Spinal cord (tissue), 10 donors: ENCODE measurements at places on chromosomes 6 and 20. TPM values are rescaled to one million over a fixed set of nuclear protein-coding genes. Genes with fewer than 3 reads are reported as not detected.

- no peak for DNase-seq
Measured at GRCh38 chr20:15656124-15656523, 917.1 kb downstream of the KIF16B start.

DNA sequence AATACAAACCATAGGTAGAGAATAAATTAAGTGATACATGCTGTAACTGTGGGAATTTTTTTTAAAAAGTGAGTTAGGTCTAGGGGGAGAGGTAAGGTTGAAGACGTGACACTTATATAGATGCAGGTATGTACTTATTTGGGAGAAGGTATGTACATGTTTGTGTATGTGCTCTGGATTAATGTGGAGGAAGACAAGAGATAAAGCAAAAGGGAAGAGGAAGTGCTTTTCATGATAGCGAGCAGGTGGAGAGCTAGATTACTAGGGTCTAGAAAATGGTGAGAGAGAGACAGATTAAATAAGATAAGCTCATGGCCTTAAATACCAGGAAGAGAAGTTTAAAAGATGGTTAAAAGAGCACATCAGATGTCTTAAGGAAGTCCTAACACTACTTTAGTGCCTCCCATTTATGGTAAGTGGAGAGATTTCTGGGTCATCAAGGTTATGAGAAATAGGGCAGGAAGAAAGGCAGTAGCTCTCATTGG, 92.5 kb downstream of the MAN1A1 start:
- DNase-seq, result no peak

DNA sequence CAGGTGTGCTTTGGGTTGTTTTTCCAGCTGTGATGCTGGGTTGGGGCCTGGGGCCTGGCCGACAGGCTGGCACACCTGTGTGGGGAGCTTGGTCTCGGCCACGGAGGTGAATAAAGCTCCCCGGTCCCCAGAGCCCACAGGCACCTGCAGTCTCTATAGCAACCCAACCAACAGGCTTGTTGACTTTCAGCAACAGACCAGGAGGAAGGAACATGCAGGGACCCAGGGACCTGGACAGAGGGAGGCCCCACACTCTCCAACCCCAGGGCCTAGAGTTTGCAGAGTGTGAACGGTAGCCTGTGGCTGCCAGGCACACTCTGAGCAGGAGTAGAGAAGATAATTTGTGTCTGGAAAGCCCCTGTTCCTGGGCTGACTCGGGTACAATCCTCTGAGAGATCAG, 14.6 kb upstream of the SYNJ2 start:
- no peak for DNase-seq

DNA sequence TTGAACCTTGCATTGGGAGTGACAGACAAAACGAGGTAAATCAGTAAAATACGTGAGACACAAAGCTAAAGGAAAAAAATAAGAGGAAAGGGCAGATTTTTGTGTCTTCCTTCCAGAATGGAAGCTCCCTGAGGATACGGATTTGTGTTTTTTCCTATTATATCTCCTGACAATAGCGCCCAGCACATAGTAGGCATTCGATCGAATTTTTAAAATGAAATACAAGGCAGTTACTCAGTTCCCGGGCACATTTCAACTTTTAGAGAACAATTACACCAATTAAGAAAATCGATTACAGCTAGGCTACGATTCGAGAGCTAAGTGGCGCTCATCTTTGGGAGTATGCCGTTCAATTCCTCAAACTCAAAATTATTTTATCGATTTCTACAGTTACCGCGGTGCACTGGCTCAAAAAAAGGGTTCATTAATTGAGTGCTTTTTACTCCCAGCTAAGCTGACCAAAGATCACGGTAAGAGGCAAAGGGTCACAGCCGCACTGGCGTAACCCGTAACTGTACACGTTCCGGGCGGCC, 443 bp downstream of the RMND1 start:
- DNase-seq, result no peak

DNA sequence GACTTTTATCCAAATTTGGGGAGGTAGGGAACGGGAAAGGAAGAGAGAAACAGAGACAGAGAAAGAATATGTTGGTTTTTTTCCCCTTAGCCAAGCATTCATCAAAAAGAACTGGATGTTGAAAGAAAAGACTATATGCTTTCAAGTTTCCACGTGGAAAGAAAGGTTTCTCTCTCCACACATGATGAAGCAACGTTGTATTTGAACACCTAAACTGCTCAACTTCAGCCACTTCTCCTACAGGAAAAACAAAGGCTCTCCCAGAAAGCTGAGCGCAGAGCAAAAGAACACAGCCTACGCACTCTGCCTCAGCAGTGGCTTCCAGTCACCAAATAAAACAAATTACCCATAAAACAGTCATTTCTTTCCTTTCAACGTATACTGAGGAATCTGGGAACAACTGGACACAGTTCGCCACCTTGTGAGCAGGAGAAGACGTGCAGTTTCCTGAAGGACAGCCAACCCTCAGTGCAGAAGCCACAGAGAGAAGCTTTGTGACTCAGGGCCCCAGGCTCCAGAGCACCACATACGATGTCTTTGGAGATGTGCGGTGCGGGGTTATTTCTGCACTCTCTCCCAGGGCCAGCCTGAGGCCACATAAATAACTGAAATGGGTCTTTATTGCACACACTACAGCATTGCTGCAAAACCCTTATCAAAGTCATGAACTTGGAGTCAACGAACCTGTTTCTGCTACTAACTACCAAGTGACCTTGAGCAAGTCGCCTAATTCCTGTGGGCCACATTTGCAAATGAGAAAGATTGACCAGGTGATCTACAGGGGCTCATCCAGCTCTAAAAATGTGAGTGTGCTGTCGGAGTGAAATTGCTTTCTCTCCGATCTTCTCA, 10.1 kb downstream of the IL17F start:
- peak; percentile 10 for DNase-seq

- DNase-seq, result no peak
Measured at GRCh38 chr6:7163661-7164071, 55.9 kb downstream of the RREB1 start.

- DNase-seq, result no peak
Measured at GRCh38 chr6:41021832-41022231, 17.2 kb downstream of the UNC5CL start.

GRCh38 chr20:18092890-18093289, 35.2 kb upstream of the OVOL2 start:
- DNase-seq, result no peak

- DNase-seq, result no peak
Measured at GRCh38 chr6:17120019-17120418, 18.2 kb downstream of the STMND1 start.

DNA sequence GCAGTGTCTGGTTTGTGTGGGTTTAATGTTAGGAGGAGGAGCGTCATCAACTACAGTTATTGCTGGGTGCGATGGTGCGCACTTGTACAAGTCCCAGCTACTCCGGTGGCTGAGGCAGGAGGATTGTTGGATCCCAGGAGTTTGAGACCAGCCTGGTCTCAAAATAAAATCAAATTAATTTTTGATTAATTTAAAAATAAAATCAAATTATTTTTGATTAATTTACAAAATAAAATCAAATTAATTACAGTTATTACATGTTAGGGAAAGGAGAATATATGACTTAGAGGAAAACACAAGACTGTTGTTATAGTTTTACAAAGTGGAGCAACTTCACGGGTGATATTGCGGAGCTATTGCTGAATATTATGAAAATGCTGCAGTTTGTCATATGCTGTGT, 34.7 kb upstream of the ADGRF5 start:
- DNase-seq, result no peak

GRCh38 chr6:54003316-54003715, 107.9 kb upstream of the MLIP start:
- DNase-seq, result no peak

- peak; percentile 52 for DNase-seq
Measured at GRCh38 chr20:15875446-15875845, 697.8 kb downstream of the KIF16B start.

DNA sequence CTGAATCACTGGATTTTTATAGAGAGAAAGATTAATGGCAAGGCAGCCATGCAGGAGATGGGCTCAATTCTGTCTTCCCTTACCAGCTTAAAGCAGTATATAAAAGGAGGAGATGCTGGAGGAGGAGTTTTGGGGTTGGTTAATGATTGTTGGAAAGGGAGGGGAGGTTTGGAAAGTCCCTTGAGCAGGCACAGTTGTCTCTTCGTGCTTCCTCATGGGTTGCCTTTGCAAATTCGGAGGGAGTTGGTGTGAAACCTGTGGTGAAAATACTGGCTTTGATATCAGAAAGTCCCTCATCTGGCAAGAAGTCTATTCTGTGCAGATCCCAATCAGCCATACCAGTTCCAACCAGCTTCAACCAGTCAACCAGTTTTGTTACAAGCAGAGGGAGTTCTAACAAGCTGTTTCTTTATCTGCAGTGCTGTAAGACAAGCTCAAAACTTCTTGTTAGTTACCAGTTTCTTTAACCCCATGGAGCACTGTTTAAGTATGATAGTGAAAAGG, 107.0 kb downstream of the HIVEP1 start:
- no peak for DNase-seq

GRCh38 chr6:73329201-73329600, 24.9 kb downstream of the DPPA5 start:
- DNase-seq, result no peak

DNA sequence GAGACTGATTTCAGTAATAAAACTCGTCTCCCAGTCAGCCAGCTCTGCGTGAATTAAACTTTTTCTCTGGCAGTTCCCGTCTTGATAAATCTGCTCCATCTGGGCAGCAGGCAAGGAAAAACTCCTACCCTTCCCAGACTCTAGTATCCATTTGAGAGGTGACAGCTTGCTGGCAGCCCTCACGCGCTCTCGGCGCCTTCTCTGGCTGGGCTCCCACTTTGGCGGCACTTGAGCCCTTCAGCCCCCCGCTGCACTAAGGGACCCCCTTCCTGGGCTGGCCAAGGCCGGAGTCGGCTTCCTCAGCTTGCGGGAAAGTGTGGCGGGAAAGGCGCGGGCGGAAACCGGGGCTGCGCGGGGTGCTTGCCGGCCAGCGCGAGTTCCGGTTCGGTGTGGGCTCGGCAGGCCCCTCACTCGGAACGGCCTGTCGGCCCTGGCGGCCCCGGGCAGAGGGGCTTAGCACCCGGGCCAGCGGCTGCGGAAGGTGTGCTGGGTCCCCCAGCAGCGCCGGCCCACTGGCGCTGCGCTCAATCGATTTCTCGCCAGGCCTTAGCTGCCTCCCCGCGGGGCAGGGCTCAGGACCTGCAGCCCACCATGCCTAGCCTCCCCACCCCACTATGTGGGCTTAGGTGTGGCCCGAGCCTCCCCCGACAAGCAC, 21.8 kb upstream of the GMPR start:
- DNase-seq, result peak; percentile 31

GRCh38 chr6:139354189-139354588, 20.3 kb downstream of the CITED2 start:
- no peak for DNase-seq

DNA sequence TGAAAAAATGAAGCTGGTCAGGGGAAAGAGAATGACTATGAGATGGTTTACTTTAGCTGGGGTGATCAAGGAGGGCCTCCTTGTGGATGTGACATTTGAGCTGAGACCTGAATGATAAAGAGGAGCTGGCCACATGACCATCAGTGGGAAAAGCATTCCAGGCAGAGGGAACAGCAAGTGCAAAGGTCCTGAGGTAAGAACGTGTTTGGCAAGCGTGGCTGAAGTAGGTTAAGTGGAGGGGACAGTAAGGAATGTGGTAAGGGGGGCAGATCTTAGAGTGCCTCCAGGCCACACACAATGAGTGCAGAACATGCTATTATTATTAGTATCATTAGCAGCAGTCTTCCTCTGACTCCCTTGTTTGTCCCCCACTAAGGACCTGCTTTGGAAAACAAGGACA, 92.6 kb downstream of the KCNB1 start:
- no peak for DNase-seq

DNA sequence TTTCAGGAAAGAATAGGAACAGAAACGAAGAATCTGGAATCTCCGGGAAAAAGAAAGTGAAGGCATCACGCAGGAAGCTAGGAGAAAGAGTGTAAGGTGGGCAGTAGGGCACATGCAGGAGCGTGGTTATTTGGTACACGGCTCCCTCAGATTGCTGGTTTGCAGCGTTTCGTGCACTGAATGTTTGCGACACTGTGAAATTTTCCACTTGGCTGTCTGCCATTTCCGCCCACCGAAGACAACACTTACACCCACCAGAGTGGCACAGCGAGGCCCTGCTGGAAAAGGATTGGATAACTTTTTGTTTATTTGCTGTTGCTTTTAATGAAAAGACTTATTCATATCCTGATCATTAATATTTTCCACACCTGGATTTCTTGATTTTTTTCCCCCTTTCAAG, 248.3 kb downstream of the GMPR start:
- DNase-seq, result no peak

DNA sequence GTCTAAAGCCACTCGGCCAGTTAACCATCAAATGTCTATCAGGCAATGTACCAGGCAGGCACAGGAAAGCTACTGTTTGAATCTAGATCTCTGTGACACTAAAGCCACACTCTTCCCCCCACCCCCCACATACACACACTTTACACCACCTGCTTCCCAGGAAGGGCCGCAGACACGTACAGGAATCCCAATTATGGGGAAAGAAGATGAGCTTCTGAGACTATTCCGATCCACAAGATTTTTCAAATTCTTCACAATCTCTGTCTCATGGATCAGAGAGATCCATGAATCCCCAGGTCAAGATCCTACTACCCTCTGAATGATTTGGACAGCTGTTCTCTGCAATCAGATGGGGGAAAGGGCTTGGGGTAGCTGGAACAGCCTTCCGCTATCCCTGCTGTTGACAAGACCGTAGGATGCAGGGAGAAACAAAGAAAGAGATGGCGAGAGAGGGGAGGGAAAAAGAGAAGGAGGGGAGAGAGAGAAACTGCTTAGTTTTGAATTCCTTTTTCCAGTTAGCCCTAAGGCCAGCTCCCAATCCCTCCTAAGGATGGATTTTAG, 25.4 kb upstream of the RIMS4 start:
- no peak for DNase-seq

GRCh38 chr20:61777773-61778494, 287.7 kb downstream of the TAF4 start:
- DNase-seq, result no peak

GRCh38 chr6:149393002-149393679, 6.9 kb upstream of the SUMO4 start:
- DNase-seq, result no peak

DNA sequence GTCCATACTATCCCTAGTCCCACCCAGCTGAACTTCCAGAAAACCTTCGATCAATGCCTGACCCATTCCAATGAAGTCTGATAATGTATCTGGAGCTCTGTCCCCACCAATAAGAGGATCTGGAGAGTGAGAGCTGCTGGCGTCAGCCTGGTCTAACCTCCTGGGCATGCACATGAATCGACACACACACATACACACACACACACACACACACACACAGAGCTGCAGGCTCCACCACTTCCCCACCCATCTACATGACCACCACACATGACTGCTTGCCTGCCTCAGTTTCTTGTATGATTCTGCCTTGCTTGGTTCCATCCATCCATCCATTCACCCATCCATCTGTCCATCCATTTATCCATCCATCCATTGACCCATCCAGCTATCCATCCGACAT, 60.8 kb downstream of the FAXC start:
- DNase-seq, result no peak

The MAPK13 gene
- 3.2 TPM for total RNA-seq

The ZSCAN31 gene
- total RNA-seq, result 19.9 TPM

The KCNK5 gene
- total RNA-seq, result 7.4 TPM

The PTPRT gene
- 10.7 TPM for total RNA-seq

The SIRPD gene
- not detected for total RNA-seq

The BMP2 gene
- 10.1 TPM for total RNA-seq

The MAFB gene
- total RNA-seq, result 7.3 TPM

The FAM209A gene
- not detected for total RNA-seq

The EYS gene
- total RNA-seq, result 4.5 TPM
